Left ventricle myocardium superior (tissue), 1 donor: ENCODE measurements at places on chromosomes 12 and 14. TPM values are rescaled to one million over a fixed set of nuclear protein-coding genes. Genes with fewer than 3 reads are reported as not detected.

SLC39A5 gene
- total RNA-seq, result not detected

GRCh38 chr12:107522692-107523477 lies 162.7 kb upstream of the PWP1 start:
- DNase-seq, result no peak

GRCh38 chr14:26128931-26129671 lies 468.7 kb downstream of the NOVA1 start:
- no peak for DNase-seq

GRCh38 chr12:45547132-45547531 lies 182.4 kb upstream of the ARID2 start:
- no peak for DNase-seq

DNA sequence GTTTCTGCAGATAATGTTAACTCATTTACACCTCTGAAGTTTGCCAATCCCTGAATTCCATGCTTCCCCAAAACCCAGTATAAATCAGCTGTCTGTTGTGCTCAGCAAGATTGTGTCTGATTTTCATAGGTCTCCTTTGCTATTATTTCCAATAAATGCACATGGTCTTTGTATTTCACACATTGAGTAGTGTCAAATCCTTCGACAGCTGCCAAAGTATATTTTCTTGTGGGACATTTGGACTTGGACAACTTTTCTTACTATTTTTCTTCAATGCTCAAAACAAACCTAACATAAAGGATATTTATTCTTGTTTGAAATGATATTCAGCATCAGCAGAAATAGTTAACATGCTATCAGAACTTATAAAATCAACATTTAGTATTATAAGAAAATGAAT lies 406.1 kb upstream of the OR4E1 start:
- no peak for DNase-seq

TAS2R30 gene
- total RNA-seq, result 0.72 TPM

HAL gene
- total RNA-seq, result 0.27 TPM

DNA sequence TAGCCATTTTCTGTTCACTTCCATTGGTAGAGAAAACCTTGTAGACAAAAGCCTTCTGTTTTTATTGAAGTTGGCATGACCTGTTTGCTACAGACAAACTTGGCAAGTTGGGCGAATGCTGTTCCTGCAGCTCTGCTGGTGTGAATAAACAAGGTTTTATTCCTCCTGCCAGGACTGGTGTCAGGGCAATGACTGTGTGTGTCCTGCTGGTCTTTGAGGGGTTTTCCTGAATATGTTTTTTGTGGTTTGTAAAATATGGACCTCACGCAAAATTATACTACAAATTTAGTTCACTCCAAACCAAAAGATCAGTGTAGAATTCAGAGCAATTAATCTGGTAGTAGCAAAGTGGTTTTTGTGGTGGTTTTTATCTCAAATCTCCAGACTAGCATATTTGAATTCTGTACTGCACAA lies 140.8 kb downstream of the ERC1 start:
- no peak for DNase-seq

KHNYN gene
- 25.1 TPM for total RNA-seq

DNA sequence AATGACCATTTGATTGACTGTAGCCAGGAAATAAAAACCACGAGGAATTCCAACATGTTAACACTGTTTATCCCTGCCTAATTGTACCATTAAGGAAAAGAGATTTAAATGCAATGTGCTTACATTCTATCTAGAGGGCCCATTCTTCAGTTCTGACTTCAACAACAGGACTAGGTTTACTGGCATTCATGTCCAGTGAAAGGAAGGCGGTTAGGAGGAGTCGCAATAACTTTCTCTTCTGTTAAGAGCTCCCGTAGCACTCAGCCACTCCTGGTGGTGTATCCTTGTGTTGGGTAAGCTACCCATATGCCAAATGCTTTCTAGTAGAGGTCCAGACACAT lies 154.7 kb downstream of the STXBP6 start:
- no peak for DNase-seq

EPYC gene
- total RNA-seq, result not detected

GRCh38 chr12:22743700-22744099 lies 118.7 kb downstream of the ETNK1 start:
- DNase-seq, result no peak

DNA sequence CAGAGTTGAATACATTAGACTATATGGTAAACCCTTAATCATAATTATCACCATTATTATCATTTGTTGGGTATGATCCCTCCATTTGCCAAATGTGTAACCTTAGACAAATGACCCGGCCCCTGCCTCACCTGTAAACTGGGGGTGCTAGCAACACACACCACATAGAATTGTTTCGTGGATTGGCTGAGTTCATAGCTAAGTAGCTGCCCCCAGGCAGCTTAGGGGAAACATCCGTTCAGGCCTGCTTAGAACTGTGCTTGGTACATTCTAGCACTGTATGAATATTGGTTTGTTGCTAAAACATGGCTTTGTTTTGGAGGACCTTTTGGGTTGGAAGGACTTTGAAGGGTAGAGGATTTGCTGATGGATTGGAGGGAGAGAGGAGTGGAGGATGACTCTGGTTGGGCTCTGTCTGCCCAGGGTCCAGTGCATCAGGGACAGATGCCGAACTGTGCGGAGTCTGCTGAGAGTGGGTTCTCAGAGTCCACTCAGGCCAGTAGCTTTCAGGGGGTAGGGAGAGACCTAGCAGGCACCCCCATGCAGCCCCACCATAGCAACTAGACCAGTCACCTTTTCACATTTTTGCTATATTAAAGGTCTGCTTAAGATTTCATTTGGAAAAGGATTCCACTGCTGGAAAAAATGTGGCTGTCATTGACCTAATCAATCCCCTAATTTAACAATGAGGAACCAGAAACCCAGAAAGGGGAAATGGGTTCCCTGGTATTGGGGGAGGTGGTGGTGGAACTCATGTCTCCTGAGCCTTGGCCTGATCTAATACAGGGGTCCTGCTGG lies 2.2 kb downstream of the RIN3 start:
- no peak for DNase-seq

GRCh38 chr14:68244262-68244980 lies 424.8 kb downstream of the RAD51B start:
- no peak for DNase-seq

- DNase-seq, result no peak
These were observed 131.2 kb downstream of the CRADD start for GRCh38 chr12:93808169-93808899.

RBP5 gene
- total RNA-seq, result 0.89 TPM
